Lower leg skin (tissue), 4 donors: ENCODE measurements at places on chromosomes 1 and 21.
A peak's percentile ranks its signal among the peaks of the same experiment; 100 is the strongest.

- peak; percentile 63 for DNase-seq
Measured at GRCh38 chr1:158285756-158286241, 3.9 kb upstream of the CD1C start.

- no peak for DNase-seq
Measured at GRCh38 chr1:41637367-41637766, 152.9 kb upstream of the EDN2 start.

DNA sequence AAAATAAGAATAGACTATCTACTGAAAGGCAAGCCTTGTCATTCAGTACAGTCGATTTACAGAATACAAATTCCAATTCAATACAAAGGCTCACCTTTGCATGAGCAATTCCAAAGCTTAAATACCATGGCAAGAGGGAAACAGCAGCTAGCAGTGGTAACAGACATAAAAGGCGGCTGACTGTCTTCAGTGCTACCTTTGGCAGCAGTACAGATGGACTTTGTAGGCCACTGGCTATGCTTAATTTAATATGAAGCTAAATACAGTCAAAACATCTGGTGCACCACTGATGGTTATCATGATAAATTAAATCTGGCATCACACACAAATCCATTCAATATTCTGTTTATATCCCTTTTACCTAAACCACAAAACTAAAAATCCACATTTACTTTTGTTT lies 62.4 kb downstream of the RERE start:
- no peak for DNase-seq

DNA sequence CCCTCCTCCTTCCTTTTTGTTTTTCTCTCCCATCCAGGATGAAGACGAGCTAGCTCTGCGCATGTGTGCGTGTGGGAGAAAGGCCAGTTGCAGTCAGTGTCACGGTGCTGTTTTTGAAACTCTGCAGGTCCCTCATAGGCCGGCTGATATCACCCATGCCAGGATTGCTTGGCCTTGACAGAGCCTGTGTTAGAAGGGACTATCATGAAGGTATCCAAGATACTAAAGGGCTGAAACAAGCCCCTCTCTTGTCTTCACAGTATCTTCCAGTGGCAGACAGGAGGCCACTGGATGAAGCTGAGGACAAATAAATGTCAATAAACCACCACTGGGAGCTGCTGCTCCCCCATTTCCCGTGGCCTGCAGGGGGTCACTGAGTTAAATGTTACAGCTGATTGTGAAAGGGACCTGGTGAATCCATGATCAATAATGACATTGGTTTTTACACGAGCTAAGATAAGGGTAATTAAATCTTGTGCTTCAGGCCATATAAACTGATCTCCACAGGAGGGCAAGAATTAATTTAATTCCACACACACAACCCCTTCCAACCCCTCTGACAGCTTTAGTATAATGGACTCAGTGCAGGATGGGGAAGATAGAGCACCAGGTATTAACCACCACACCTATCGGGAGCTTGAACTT lies 64.6 kb upstream of the TARBP1 start:
- DNase-seq = peak; percentile 72

DNA sequence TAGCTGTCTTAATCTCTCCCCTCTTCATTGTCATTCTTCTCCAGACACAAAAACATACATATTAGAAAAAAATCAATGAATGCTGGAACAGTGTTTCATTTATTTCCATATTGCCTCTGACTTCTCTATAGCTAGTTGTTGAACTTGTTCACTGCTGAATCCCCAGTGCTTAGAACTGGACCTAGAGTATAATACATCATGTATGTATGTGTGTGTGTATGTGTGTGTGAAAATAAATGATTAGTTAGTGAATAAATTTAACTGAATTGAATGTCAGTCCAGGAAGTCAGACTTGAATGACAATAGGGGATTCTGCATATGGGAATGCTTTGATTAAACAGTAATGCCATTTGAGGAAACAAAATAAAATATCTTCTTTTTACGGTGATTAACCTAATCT lies 36.4 kb downstream of the FMO3 start:
- no peak for DNase-seq

DNA sequence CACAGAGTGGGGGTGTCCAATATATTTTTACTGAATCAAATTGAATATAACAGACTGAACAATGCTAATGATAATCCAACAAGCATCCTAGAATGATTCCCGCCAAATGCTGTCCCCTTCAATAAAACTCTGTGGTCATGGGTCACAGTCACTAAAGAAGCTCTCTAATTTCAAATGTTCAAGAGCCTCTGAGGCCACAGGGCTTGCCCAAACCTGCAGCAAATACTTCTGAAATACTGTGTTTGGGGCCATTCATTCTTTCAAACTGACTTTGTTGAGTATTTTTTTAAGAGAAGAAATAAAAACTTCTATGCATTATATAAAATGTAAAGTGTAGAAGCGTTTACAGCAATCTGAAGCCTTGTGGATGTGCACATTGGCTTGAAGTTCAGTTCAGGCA lies 7.6 kb upstream of the BEND5 start:
- DNase-seq = no peak

DNA sequence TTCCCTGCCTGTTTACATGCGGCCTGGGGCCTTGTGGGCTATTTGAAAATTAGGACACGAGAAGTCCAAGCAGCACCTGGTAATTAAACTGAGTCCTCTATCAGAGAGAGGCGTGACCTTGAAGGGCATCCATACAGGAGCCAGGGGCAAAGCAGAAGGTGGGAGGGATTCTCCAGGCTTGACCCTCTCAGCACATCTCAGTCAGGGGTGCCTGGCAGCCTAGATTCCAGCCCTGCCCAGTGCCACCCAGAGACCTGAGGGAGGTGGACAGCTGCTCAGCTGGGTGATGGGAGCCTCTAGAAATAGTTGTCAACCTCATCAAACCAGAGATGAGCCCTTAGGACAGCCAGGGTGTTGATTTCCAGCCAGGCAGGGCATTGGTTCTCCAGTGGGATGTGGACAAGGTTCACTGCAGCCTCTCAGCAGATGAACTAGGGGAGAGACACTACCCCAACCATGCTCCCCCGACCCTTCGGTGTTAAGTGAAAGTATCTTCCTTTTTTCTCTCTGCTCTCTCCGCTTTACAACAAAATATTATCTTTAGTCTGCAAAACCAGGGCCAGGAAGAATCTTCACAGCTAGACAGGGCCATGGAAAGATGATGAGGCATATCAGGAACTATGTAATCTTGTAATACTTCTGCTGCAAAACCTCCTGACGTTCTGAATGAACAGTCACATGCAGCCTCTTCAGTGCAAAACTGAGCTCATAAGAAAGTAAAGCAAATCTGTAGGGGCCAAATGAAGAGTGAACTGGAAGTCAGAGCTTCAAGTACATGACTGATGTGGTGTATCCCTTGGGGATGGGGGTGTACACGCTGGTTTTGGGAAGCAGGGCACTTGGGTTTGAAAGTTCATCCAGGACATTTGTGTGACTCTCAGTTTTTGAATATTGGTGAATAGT lies 35.9 kb upstream of the ATP5PO start:
- no peak for DNase-seq

DNA sequence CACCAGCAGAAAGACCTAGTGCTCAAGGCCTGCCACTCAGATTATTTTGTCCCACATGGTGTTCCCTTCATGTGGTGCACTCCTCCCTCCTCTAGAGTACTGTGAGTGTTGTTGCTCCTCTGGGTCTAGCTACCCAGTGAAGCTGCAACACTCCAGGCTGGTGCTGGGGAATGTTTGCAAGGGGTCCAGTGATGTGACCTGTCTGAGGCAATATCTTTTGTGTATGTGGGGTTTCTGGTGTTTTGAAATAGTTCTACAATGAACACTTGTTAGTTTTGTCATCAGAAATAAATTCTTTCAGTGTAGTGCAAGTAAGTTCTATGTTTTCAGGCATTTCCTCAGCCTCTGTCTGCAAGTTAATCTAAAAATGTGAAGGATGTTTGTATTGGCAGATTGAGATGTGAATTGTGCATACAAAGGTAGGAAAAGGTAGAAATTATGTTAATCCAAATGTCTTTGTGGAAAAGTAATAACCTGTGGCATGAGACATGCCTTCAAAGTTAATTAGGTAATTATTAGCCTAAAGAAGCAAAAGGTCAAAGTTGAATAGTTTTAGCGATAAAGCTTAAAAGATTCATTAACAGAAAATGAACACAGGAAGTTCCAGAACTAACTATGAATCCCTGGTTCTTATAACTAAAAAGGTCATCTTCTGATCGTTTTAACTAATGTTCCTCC lies 616.8 kb downstream of the LTN1 start:
- no peak for DNase-seq

GRCh38 chr21:42195378-42196031 lies 23.4 kb upstream of the ABCG1 start:
- peak; percentile 85 for DNase-seq

- DNase-seq = no peak
Measured at GRCh38 chr1:39170731-39171667, 33.5 kb upstream of the MACF1 start.

- DNase-seq = no peak
Measured at GRCh38 chr1:18343581-18343980, 137.1 kb upstream of the KLHDC7A start.

DNA sequence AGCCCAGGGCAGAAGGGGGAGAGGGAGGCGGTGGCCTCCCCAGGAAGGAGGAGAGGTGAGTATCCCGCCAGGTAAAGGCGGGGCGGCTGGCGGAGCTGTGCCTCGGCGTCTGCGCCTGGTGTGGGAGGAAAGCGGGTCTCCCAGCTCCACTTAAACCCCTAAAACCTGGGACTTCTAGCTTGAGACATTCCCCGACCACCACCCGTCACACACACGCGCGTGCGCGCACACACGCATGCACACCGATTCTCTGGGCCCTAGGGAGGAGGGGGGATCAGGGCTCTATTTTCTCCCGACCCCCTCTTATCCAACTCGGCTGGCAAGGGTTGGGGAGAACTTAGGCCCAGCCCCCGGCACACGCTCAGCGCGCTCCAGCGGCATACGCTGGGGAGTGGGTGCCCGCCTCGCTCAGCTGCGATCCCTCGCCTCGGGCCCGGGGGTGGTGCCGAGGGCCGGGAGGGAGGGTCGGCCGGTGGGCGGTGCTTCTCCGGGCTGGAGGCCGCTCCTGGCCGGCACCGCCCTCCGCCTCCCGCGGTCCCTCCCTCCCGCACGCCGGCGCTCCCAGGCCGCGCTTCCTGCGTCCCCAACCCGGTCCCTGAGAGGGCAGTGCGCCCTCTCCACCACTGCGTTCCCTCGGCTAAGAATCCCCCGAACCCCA lies at the start of gene TMEM51:
TSS of gene TMEM51 (plus strand) at position 564 of the 658 bp plus-strand sequence. CDS start 61,341 bp downstream, outside the sequence.
- peak; percentile 91 for DNase-seq

GRCh38 chr1:35049116-35049515 lies 17.4 kb upstream of the ZMYM6 start:
- no peak for DNase-seq

DNA sequence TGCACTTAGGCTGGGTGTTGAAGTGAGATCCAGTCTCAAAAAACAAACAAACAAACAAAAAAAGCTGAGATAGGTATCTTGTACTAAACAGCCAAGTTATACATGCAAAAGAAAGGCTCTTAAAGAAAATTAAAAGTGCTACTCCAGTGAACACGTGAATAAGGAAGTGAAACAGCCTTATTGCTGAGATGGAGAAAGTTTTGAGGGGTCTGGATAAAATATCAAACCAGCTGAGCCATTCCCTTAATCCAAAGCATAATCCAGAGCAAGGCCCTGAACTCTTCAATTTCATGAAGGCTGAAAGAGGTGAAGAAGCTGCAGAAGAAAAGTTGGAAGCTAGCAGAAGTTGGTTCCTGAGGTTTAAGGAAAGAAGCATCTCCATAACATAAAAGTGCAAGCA lies 360.5 kb upstream of the DAB1 start:
- DNase-seq = no peak

- no peak for DNase-seq
Measured at GRCh38 chr1:112027696-112028095, 38.2 kb upstream of the KCND3 start.

GRCh38 chr1:42154685-42155084 lies 1.5 kb downstream of the GUCA2B start:
- peak; percentile 70 for DNase-seq

- no peak for DNase-seq
Measured at GRCh38 chr21:29748391-29749167, 191.2 kb downstream of the GRIK1 start.
